ENCODE measurements at places on chromosomes 7 and 10.

DNA sequence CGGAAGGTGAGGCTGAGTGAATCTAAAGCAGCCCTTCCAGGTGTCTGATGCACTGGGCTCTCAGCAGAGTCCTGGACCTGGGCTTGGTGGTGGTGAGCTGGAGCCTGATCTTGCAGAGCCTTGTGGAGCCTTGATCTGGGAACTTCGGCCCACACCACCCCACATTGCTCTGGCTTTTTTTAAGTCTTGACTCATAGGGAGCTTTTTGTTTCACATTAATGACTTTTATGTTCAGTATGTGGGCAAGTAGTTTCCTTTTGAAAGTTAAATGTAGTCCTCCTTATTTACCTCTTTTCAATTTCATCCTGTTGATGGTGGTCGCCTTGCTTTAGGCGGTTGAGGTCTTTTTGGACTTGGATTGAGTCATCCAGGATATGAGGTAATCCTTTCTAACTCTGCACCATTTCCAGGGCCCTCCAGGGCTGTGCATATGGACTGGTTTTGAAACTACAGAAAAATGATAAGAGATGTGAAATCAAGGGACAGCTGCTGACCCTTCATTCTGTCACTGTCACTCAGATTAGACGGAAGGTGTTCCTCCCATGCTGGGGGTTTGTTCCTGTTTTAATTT is 2.9 kb upstream of the NRAP start:
- H3K36me3 ChIP-seq, result no peaks in the 10 kb centered on the region
- H3K4me3 ChIP-seq, result no peak overlapping the region
- DNase-seq, result no peak
- H3K27ac ChIP-seq, result no peak overlapping the region
- H3K27me3 ChIP-seq, result no peaks in the 10 kb centered on the region

GRCh38 chr7:56092789-56093531 is at the start of gene PHKG1:
PHKG1 (minus strand) TSS chr7:56092952; CDS start chr7:56088941, 4,011 bp downstream.
- no peaks in the 10 kb centered on the region for H3K27me3 ChIP-seq
- no peak within 1 kb of the TSS for H3K27ac ChIP-seq
- H3K36me3 ChIP-seq, result no peaks in the 10 kb centered on the region
- H3K4me3 ChIP-seq, result no peak within 1 kb of the TSS

DNA sequence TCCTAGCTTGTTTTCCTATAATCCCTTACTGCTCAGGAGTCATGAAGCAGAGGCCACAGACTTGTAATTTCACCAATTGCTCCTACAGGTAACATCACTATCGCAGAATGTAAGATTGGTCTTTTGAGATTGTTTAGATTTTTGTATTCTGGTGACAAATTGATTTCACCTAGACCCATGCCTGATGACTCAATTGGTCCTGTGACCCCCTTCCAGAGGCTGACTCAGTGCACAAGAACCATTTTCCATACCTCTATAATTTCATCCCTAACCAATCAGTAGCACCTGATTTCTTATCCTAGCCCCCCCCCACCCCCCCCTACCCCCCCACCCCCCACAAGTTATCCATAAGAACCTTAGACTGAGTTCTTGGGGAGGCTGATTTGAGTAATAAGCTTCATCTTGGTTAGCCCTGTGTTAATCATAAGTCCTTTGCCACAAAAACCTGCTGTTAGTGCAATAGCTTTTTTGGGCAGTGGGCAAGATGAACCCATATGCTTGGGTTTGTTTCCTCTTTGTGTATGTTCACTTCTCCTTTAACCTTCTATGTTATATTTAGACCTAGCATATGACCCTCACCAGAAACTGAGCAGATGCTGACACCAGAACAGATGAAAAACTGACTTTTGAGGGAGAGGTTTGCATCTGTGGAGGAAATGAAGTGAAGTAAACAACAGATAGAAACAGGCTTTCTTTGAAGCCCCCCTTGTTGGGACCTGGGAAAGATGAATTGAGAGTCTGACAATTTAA is 187.1 kb downstream of the KIF20B start:
- no peak overlapping the region for H3K4me3 ChIP-seq
- no peaks in the 10 kb centered on the region for H3K4me1 ChIP-seq
- no peaks in the 10 kb centered on the region for H3K36me3 ChIP-seq
- no peak overlapping the region for H3K27ac ChIP-seq
- H3K27me3 ChIP-seq, result no peaks in the 10 kb centered on the region

DNA sequence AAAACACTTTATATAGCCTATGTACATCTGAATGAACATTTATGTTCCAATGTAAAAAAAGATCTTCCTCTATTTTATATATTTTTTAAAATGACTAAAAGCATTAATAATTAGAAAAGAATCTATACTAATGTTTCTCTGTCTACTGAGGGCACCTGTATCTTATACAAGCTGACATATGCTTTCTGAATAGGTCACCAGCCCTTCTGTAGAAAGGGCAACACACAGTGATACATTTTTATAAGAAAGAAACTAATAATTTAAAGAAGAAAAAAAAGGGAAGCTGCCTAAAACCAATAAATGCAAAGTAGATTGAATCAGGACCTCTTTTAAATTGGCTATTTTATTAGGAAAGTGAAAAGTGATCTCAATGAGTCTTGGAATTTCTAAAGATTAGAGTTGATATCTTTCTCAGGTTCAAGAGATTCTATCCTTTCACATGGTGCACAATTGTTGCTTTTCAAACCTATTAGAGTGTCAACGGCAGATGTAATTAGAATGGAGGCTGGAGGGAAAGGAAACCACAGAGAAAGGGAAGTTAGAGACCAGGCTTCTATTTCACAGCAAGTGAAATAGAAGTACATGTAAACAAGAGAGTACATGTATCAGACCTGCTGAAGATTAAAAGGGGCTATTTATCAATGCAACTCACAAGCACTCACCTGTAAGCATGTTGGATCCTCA is 6.3 kb downstream of the MTPN start:
- no peak overlapping the region for H3K4me3 ChIP-seq
- H3K27me3 ChIP-seq, result no peaks in the 10 kb centered on the region
- peaks cover 9% of the 10 kb centered on the region for H3K4me1 ChIP-seq
- no peaks in the 10 kb centered on the region for H3K36me3 ChIP-seq

GRCh38 chr7:114795475-114795874 is 126.4 kb upstream of the MDFIC start:
- H3K27me3 ChIP-seq, result no peaks in the 10 kb centered on the region
- DNase-seq, result no peak
- no peaks in the 10 kb centered on the region for H3K4me1 ChIP-seq
- no peak overlapping the region for H3K27ac ChIP-seq
- no peaks in the 10 kb centered on the region for H3K36me3 ChIP-seq
- H3K4me3 ChIP-seq, result no peak overlapping the region
